ENCODE measurements at places on chromosomes 5 and 9.

DNA sequence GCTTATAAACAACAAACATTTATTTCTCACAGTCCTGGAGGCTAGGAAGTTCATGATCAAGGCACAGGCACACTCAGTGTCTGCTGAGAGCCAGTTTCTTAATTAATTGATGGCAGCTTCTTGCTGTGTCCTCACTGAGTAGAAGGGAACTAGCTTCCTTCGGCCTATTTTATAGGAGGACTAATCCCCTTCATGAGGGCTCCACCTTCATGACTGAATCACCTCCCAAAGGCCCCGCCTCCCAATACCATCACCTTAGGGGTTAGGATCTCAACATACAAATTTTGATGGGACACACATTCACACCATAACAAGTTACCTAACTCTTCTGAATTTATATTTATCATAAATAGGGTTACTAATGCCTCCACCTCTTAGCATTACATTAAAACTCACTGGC lies 129.8 kb downstream of the GNAQ start:
- DNase-seq: no peak

DNA sequence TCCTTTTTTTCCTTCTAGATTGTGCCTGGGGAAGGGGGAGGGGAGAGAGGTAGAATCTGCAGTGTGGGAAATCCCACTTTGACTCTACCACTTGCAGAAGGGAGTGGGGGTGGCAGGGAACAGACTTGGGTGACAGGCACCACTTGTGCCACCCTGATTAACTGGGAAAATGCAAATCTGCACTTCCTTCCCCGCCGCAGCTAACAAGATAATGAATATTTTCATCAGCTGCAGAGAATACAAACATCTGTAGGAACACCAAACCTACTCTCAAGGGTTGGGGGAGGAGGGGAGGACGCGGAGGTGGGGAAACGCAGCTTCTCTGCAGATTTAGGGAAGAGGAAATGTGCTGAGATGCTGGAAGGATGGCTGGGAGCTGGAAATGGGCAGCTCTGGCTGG lies 73.5 kb downstream of the TRIM32 start:
- no peak for DNase-seq

DNA sequence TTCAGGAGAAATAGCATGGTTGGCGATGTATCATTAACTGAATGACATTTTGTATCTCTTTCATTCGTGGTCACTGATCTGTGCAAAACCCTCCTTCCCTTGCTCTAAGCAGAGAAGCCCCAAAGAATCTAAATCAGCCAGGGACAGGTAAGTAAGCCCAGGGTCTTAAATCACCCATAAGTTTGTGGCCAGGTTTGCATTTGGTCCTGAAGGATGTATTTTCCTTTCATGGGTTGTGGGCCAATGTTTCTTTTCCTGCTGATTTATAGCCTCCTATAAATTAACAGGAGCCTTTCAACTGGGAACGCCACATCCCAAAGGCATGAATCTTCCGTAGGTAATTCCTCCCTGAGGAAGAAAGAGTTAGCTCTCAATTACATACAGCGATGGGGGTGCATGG lies 217.5 kb upstream of the TNC start:
- DNase-seq: no peak

DNA sequence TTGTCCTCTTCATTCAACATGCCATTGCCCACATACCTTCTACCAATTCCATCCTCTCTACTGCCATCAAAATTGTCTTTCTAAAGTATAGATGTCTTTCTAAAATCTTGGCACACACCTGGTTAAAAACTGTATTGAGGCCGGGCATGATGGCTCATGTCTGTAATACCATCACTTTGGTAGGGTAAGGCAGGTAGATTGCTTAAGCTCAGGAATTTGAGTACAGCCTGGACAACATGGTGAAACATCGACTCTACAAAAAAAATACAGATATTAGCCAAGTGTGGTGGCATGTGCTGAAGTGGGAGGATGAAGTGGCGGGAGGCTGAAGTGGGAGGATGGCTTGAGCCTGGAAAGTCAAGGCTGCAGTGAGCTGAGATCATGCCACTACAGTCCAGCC lies 412.1 kb downstream of the TMEM38B start:
- no peak for DNase-seq

DNA sequence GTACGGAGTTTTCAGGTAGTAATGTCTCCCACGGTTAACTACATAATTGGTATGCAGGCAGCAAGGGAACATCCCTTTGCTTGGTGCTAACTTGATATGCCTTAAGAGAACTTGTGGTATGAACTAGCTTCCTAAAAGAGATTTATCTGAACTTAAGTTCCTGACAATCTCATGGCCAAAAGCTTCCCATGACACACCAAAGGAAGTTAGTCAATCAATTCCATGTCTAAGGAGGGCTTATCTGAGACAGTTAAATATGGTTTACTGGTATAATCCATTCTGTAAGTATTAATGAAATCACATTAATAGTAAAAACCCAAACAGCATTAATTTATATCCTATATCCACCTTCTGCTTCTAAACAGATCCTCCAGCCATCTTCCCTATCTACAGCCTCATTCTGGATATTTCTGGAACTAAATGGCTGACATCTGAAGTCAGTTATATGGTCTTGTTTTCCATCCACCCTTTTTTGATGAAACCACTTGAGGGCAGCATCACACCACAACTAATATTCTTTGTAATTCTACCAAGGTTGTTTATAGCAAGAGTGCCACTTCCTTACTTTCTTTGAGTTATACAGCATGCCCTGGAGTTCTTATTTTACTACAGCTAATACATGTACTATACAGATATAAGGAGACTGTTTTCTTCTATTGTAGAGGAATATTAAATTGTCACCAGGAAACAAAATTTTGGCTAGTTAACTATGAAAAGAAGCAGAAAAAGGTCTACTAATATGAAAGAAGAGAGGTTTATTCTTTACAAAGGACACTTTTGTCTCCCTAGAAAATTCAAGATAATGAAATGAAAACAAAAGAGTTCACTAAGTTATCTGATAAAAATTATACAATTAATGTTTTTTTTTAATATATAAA lies 34.7 kb downstream of the SHOC1 start:
- DNase-seq: no peak

GRCh38 chr9:36929350-36929675 lies 104.8 kb downstream of the PAX5 start:
- DNase-seq: no peak

DNA sequence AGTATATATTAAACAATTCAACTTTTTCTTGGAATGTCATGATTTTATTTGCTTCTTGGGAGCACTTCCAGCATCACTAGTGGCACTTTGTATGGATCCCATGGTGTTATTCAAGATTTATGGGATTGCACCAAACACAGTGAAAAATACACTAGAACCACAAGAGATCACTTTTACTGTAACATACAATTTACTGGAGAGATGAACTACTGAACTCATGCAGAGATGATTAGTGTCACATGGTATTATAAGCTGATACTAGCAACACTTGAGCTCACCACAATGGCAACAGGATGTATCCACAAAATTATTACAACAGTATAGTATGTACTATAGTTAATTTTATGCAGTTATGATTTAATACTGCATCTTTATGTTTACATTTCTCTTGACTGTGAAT lies 16.3 kb upstream of the SLC36A2 start:
- no peak for DNase-seq

- DNase-seq: no peak
Measured at GRCh38 chr9:7770111-7770510, 29.5 kb downstream of the DMAC1 start.

- no peak for DNase-seq
Measured at GRCh38 chr9:114957558-114957957, 27.2 kb upstream of the TNFSF8 start.

GRCh38 chr9:117307701-117308100 lies 107.2 kb downstream of the ASTN2 start:
- DNase-seq: no peak

GRCh38 chr9:92270511-92270910 lies 23.0 kb downstream of the IARS1 start:
- no peak for DNase-seq

GRCh38 chr9:110880189-110880588 lies 158.1 kb downstream of the LPAR1 start:
- no peak for DNase-seq

DNA sequence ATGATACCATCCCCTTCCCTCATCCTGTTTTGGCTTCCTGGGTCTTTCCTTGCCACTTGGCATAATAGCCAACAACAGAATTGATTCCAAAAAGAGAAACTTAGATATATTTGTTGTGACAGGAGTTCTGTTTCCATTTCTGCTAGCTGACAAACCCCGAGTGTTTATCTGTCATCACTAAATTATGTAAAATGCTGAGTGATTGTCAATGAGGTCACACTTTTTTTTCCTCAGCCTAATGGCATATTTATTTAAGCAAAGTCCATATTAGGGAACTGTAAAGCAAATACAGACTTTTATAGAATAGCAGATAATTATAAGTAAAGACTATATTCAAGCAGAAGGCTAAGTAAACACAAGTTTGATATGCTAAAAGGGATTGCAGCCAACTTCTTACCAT lies 64.0 kb downstream of the RGS7BP start:
- no peak for DNase-seq

DNA sequence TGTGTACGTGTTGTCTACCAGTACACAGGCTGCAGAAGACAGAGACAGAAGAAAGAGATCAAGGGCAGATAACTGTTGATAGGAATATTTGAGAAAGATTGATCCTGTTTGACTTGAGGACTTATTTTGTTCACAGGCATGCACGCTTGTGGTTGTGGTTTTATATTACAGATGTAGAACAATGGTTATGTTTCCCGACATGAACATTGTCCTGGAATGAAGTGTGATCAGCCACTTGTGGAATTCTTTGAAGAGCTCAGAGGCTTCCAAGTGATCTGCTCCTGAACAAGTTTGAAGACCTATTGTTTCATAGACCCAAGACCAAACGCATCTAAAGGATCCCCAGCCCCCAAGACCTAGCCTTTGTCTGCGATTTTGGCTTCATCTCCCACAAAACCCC lies 13.7 kb downstream of the TEX53 start:
- DNase-seq: no peak

DNA sequence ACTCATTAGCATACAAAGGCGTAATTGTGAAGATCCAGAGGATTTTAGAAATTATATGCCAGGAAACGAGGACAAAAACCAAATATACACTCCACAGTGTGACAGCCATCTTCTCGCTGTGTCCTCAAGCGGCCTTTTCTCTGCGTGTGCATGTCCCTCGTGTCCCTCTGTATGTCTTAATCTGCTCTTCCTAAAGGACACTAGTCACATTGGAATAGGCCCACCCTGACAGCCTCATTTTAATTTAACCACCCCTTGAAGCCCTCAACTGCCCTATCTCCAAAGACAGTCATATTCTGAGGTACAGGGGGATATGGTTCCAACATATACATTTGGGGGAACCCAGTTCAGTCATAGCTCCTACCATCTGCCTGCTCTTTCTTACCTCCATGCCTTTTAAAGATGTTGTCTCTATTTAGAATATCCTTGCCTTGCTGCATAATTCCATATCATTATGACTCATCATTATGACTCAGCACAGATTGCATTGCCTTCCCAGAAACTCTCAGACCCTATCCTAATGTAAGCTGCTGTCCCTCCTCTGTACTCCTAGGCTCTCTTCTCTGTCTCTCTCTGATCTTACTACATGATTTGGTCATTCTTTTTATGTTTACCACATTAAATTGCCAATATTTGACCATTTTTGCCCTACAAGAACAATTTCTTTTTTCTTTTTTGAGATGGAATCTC lies 210.9 kb downstream of the AOPEP start:
- DNase-seq: no peak

GRCh38 chr5:108379722-108380530 lies 2.0 kb downstream of the FBXL17 start:
- DNase-seq: no peak

GRCh38 chr5:179228341-179229121 lies 116.7 kb downstream of the ADAMTS2 start:
- no peak for DNase-seq

GRCh38 chr9:134314950-134315715 lies 11.1 kb upstream of the RXRA start:
- DNase-seq: no peak

GRCh38 chr9:76143834-76144233 lies 250.4 kb downstream of the RFK start:
- DNase-seq: no peak

GRCh38 chr5:15037247-15037908 lies 165.8 kb upstream of the ANKH start:
- no peak for DNase-seq

DNA sequence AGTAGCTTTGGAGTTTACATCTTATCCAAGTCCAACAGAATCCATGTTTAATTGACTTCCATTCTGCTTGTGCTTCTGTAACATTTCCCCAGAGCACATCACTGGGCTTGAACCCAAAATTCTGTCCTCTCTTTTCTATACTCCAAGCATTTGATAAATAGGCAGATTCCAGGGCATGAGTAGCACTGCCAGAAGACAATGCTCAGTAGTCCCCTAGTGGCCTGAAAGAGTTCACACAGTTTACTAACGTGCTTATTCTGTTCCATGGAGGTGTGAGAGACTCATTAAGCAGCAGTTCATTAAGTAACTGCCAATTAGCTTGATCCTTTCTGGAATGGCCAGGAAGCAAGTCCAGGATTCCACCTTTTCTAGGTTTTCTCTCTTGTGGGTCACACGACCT lies 9.4 kb upstream of the GABRA6 start:
- no peak for DNase-seq

DNA sequence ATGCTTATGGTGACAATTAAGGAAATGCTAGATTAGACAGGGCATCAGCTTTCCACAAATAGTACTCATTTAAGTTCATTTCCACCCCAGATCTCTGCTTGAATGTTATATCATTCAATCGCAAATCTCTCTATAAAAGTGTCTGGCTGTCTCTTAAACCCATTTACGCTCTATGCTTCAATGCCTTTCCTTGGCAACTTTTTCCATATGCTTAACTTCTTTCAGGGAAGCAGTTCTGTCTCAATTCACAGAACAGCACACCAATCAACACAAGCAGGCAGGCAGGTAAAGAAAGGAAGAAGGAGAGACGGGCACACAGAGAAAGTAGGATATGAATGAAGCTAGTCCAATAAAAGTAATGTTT lies 243.1 kb downstream of the DENND1A start:
- DNase-seq: no peak

DNA sequence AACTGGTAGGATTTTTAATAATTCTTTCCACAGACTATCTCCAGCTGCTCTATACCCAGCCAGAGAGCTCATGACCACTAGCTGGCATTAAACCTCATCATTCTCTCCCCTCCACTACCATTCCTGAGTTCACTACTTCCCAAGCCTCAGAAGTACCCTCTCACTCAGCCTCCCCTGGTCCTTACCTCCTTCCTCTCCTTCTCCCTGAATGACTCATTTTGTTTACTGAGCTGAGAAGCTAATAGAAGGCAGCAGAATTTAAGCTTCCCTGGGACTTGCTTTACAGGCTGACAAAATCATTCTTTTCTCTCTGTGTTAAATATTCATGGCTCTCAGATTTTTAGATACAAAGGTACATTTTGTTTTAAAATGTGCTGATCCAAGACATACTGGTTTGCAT lies 305.4 kb downstream of the TLR4 start:
- DNase-seq: no peak

All from T-helper 22 cell (primary cell).